Smooth muscle cell of the pulmonary artery (primary cell): ENCODE measurements at places on chromosomes 7 and 10. TPM values are rescaled to one million over a fixed set of nuclear protein-coding genes. Genes with fewer than 3 reads are reported as not detected.

The JMJD1C gene
- total RNA-seq, result 66.0 and 82.0 TPM in 2 replicates

The C10orf105 gene
- under 0.01 TPM in 1 of 2 replicates, not detected in the other for total RNA-seq

The VTI1A gene
- total RNA-seq, result 24.2 and 28.5 TPM in 2 replicates

The OR6B1 gene
- total RNA-seq, result not detected in 2 replicates

The LHPP gene
- 10.7 and 11.1 TPM in 2 replicates for total RNA-seq
